ENCODE measurements at places on chromosomes 11 and 22. TPM values are rescaled to one million over a fixed set of nuclear protein-coding genes. Genes with fewer than 3 reads are reported as not detected.

GRCh38 chr11:86692317-86692716 lies 19.9 kb upstream of the ME3 start:
- no peak overlapping the region for H3K27ac ChIP-seq
- H3K4me1 ChIP-seq, result peaks cover 12% of the 10 kb centered on the region
- no peak overlapping the region for H3K4me3 ChIP-seq
- DNase-seq, result no peak
- H3K36me3 ChIP-seq, result no peaks in the 10 kb centered on the region

Gene APOC3
- not detected for total RNA-seq

DNA sequence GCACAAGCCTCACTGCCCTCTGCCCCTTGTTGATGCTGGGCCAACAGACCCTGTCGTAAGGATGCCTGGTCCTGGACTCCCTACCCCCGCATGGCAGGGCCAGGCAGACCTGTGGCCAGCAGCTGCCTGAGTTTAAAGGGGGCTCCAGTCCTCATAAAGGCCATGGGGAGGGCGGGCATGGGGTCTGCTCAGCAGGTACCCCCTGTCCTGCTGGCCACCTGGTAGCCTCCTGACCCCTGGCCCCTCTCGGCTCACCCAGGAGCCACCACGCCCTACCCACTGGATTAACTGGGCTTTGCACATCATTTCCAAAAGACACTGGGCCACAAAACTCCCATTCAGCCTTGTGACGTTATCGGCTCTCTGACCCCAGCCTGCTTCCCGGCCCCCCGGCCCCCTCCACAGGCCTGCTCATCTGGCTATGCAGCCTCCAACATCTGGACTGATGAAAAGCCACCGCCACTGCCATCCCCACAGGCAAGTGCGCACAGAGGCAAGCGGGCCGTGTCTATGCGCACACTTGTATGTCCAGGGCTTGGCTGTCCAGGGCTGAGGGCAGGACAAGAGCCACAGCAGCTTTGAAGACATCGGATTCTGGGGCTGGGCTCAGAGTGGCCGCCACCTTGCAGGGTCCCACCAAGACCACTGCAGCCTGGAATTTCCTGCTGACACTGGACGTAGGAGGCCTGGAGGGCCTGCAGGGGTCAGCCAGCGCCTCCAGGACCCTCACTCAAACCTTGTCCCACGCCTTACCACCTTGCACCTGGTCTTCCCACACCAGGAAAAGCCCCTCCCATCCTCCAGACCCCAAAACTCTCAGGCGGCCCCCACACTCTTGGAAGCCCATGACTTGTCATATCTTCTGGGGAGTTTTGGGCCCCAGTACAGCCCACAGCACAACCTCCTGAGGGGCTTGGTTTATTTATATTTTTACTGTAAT lies 48.7 kb downstream of the IGF2 start:
- DNase-seq, result peak; percentile 39
- no peak overlapping the region for H3K27ac ChIP-seq
- no peaks in the 10 kb centered on the region for H3K36me3 ChIP-seq
- peaks cover 4% of the 10 kb centered on the region for H3K4me1 ChIP-seq
- H3K4me3 ChIP-seq, result no peak overlapping the region

DNA sequence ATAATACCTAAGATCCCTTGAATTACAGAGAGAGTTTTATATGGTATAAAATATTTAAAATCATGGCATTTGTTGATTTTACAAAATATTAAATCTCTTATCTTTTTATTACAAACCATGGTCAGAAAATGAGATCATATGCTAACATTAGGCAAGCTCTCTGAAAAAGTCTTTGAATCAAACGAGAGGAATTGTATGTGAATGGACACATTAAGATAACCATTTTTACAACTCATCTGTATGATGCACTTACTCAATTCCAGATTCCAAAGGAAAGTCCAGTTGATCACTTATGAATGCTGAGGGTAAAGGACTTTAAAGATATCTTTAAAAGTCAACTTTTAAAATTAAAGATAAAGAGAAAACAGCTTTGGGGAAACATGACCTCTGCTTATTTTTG lies 83.5 kb upstream of the LUZP2 start:
- H3K4me1 ChIP-seq, result no peaks in the 10 kb centered on the region
- no peak overlapping the region for H3K27ac ChIP-seq
- H3K27me3 ChIP-seq, result no peaks in the 10 kb centered on the region
- no peaks in the 10 kb centered on the region for H3K36me3 ChIP-seq

DNA sequence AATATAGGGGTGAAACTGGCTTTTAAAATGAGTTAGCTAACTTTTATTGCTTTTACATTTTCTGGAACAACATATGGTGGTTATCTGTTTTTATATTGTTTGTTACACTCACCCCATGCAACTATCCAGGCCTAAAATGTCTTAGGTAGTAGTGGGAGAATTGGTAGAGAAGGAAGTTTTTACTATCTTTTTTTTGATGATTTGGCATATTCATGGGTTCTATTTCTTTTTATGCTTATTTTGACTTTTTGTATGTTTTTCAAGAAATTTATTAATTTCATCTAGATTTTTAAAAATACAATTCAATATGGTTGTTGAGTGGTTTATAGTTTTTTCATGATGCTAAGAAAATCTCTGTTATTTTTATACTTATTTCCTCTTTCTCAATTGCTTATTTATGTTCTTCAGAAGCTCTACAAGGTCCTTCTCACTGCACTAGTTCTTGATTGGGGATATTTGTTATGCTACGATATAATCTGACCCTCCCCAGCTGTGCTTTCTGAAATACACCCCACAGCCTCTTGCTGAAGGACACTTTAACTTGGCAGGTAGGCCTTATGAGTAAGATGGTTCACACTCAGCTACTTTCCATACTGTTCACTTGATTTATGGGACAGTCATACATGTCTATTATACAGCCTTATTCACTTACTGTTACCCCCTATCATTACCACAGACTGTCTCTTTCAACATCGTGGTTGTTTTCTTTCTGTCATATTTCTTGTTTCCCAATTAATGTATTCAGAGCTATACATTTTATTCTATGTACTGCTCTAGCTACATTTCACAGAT lies 431.2 kb downstream of the METTL15 start:
- H3K4me1 ChIP-seq, result no peaks in the 10 kb centered on the region
- H3K27me3 ChIP-seq, result no peaks in the 10 kb centered on the region
- no peak for DNase-seq
- no peak overlapping the region for H3K27ac ChIP-seq

DNA sequence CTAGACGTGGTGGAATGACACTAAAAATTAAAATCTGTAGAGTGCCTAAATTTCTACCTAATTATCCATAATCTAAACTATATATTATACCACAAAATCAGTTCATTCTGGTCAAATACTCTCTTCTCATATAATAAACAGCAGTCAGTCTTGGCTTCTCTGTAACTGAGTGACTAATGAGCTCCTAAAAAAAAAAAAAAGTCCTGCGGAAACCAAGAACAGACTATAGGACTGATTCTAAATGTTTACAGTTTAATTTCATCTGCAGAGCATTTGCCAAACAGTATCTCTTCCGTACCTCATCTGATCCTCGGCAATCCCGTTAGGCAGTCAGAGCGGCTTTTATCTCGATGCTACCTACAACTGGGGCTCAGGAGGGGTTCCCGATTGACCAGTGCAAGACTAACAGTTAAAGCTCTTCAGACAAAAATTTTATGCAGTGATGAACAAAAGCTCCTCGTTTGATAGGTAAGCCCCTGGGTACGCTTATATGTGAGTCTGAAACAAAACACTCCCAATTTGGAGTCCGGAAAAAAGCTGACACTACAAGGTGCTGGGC lies 686 bp downstream of the KIF18A start:
- DNase-seq, result no peak
- H3K4me1 ChIP-seq, result no peaks in the 10 kb centered on the region
- H3K27me3 ChIP-seq, result no peaks in the 10 kb centered on the region
- peak overlapping the region; percentile 87 for H3K27ac ChIP-seq

GRCh38 chr11:24748261-24748660 lies 251.4 kb downstream of the LUZP2 start:
- H3K4me3 ChIP-seq, result no peak overlapping the region
- no peak overlapping the region for H3K27ac ChIP-seq
- H3K4me1 ChIP-seq, result no peaks in the 10 kb centered on the region
- H3K27me3 ChIP-seq, result no peaks in the 10 kb centered on the region
- H3K36me3 ChIP-seq, result no peaks in the 10 kb centered on the region
- no peak for DNase-seq

Gene LMO2
- total RNA-seq, result 21.9 TPM

GRCh38 chr22:36379593-36380361 lies 8.0 kb downstream of the MYH9 start:
- no peaks in the 10 kb centered on the region for H3K27me3 ChIP-seq
- H3K4me1 ChIP-seq, result peaks cover 3% of the 10 kb centered on the region
- H3K4me3 ChIP-seq, result no peak overlapping the region
- peak overlapping the region; percentile 96 for H3K27ac ChIP-seq
- H3K36me3 ChIP-seq, result no peaks in the 10 kb centered on the region
- peak; percentile 27 for DNase-seq

Gene OR52N4
- not detected for total RNA-seq

- peaks cover 3% of the 10 kb centered on the region for H3K27me3 ChIP-seq
- H3K4me3 ChIP-seq, result peak overlapping the region; percentile 54
- DNase-seq, result peak; percentile 79
Measured at GRCh38 chr11:16605894-16606783, 132.3 kb upstream of the C11orf58 start.

GRCh38 chr11:96317571-96317970 lies 25.4 kb downstream of the MAML2 start:
- H3K4me1 ChIP-seq, result peaks cover 54% of the 10 kb centered on the region
- H3K4me3 ChIP-seq, result no peak overlapping the region
- H3K36me3 ChIP-seq, result no peaks in the 10 kb centered on the region
- H3K27ac ChIP-seq, result peak overlapping the region; percentile 92
- no peaks in the 10 kb centered on the region for H3K27me3 ChIP-seq

DNA sequence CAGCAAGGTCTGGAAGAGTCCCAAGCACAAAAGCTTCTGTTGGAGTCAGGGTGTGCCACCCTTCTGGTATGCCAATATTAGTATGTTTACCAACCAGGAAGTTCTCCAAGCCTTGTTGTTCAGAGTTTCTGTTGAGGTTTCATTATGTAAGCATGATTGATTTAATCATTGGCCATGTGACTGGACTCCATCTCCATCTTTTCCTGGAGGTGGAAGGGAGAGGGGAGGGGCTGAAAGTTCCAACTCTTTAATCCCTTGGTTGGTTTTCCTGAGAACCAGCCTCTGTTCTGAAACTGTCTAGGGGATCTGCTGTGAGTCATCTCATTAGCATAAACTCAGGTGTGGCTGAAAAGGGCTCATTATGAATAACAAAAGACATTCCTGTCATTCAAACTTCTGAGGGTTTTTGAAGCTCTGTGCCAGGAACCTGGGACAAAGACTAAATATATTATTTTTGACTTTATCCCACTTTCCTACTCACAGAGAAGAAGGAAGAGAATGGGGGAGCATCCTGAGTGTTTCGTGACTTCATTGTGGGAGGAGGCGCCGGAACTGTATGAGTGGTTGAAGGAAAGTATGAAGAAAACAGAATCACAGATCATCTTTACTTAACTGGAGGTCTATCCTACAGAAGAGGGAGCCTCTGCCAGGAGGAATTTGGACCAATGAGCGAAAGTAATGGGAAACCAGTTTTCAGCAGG lies 138.2 kb downstream of the NECTIN1 start:
- no peaks in the 10 kb centered on the region for H3K4me1 ChIP-seq
- H3K36me3 ChIP-seq, result no peaks in the 10 kb centered on the region
- H3K27ac ChIP-seq, result no peak overlapping the region
- no peaks in the 10 kb centered on the region for H3K27me3 ChIP-seq
- H3K4me3 ChIP-seq, result no peak overlapping the region

Gene C22orf42
- total RNA-seq, result not detected

DNA sequence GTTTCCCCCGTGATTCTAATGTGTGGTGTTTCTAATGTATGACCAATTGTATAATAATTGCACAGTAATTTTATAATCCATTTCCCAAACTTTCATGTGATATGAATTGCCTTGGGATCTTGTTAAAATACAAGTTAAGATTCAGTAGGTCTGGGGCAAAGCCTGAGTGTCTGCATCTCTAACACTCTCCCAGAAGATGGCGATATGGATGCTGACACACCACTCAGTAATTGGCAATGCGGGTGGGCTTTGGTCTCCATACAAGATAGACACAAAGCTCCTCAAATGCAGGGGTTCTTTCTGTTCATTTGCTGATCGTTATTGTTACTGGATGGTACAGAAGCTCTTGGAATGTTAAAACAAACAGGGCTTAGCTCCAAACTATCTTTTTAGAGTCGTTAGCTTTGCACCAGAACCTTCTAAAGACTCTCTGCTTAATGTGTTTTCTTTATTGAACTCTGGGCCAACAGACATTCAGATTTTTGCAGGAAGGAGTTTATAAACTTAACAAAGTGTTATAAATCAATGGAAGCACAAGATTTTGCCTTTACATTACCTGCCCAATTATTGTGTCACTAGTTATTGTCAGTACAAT lies 45.4 kb upstream of the ANO3 start:
- no peak overlapping the region for H3K4me3 ChIP-seq
- H3K27ac ChIP-seq, result no peak overlapping the region
- no peaks in the 10 kb centered on the region for H3K27me3 ChIP-seq
- H3K36me3 ChIP-seq, result no peaks in the 10 kb centered on the region
- no peak for DNase-seq

Gene PLA2G3
- total RNA-seq, result not detected

- no peaks in the 10 kb centered on the region for H3K36me3 ChIP-seq
- no peaks in the 10 kb centered on the region for H3K27me3 ChIP-seq
- no peak overlapping the region for H3K27ac ChIP-seq
Measured at GRCh38 chr11:55572548-55572947, 620 bp downstream of the OR4C16 start.

Gene RBFOX2
- 97.3 TPM for total RNA-seq

GRCh38 chr11:68826726-68827125 lies 15.0 kb downstream of the CPT1A start:
- H3K27me3 ChIP-seq, result no peaks in the 10 kb centered on the region
- no peak for DNase-seq
- H3K4me3 ChIP-seq, result no peak overlapping the region
- H3K36me3 ChIP-seq, result no peaks in the 10 kb centered on the region

- DNase-seq, result no peak
- no peaks in the 10 kb centered on the region for H3K27me3 ChIP-seq
- H3K4me1 ChIP-seq, result no peaks in the 10 kb centered on the region
- H3K36me3 ChIP-seq, result peaks cover under 1% of the 10 kb centered on the region
Measured at GRCh38 chr11:58617976-58618557, 4.4 kb upstream of the CNTF start.

- H3K36me3 ChIP-seq, result no peaks in the 10 kb centered on the region
- H3K4me1 ChIP-seq, result no peaks in the 10 kb centered on the region
Measured at GRCh38 chr22:32634421-32634981, 159.9 kb downstream of the FBXO7 start.

DNA sequence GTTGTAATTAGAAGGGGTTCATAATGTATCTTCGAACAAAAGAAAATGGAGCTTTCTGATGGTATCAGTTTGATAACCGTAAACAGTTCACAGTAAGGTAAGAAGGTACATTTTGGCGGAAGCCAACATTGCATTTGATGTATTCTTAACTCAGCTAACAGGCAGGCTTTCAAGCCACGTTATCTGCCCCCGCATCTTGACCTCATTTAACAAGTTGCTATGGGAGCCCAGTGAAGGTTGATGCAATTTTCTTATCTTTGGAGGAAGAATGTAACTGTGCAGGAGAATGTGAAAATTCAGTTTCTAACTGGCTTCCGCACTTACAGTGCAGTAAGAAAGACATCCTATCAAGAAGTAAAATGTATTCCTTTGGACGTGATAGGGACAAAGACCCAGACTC lies 110.6 kb downstream of the ETS1 start:
- peaks cover 19% of the 10 kb centered on the region for H3K4me1 ChIP-seq
- H3K4me3 ChIP-seq, result no peak overlapping the region
- H3K36me3 ChIP-seq, result no peaks in the 10 kb centered on the region
- peak; percentile 43 for DNase-seq
- no peaks in the 10 kb centered on the region for H3K27me3 ChIP-seq

Data from breast epithelium (tissue), 4 donors.